ENCODE measurements at places on chromosomes 16 and 17. TPM values are rescaled to one million over a fixed set of nuclear protein-coding genes. Genes with fewer than 3 reads are reported as not detected.
A peak's percentile ranks its signal among the peaks of the same experiment; 100 is the strongest.

The TMED6 gene
- 1.3 TPM for total RNA-seq

- no peaks in the 10 kb centered on the region for H3K4me1 ChIP-seq
- H3K27ac ChIP-seq = no peak overlapping the region
- no peaks in the 10 kb centered on the region for H3K36me3 ChIP-seq
- H3K27me3 ChIP-seq = no peaks in the 10 kb centered on the region
Observed at GRCh38 chr16:85872734-85873133, 26.2 kb upstream of the IRF8 start.

GRCh38 chr16:84117494-84117843, 727 bp upstream of the MBTPS1 start:
- no peaks in the 10 kb centered on the region for H3K27me3 ChIP-seq
- H3K36me3 ChIP-seq = no peaks in the 10 kb centered on the region
- H3K4me1 ChIP-seq = peaks cover 5% of the 10 kb centered on the region
- H3K27ac ChIP-seq = peak overlapping the region; percentile 98

GRCh38 chr16:2842340-2843000, 12.4 kb downstream of the ZG16B start:
- peak overlapping the region; percentile 14 for H3K4me3 ChIP-seq
- no peak overlapping the region for H3K27ac ChIP-seq
- DNase-seq = no peak
- no peaks in the 10 kb centered on the region for H3K27me3 ChIP-seq

DNA sequence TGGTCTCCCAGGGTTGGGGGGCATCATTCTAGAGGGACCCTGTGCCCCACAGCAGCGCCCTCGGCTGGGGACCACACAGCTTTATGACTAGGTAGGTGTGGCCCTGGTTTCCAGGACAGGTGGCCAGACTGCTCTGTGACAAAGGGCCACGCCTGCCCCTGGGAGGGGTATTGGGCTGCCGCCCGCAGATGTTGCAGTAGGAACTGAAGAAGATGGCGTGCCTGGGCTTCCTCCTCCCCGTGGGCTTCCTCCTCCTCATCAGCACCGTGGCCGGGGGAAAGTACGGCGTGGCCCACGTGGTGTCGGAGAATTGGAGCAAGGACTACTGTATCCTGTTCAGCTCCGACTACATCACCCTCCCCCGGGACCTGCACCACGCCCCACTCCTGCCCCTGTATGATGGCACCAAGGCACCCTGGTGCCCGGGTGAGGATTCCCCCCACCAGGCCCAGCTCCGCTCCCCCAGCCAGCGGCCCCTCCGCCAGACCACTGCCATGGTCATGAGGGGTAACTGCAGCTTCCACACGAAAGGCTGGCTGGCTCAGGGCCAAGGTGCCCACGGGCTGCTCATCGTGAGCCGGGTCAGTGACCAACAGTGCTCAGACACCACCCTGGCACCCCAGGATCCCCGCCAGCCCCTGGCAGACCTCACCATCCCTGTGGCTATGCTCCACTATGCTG, at the start of gene SPPL2C:
SPPL2C (plus strand) TSS at position 187 of the 681 bp plus-strand sequence; CDS start at position 213, 26 bp downstream.
- H3K4me3 ChIP-seq = no peak within 1 kb of the TSS
- H3K27ac ChIP-seq = no peak within 1 kb of the TSS
- H3K4me1 ChIP-seq = no peaks in the 10 kb centered on the region
- DNase-seq = no peak
- no peaks in the 10 kb centered on the region for H3K36me3 ChIP-seq

DNA sequence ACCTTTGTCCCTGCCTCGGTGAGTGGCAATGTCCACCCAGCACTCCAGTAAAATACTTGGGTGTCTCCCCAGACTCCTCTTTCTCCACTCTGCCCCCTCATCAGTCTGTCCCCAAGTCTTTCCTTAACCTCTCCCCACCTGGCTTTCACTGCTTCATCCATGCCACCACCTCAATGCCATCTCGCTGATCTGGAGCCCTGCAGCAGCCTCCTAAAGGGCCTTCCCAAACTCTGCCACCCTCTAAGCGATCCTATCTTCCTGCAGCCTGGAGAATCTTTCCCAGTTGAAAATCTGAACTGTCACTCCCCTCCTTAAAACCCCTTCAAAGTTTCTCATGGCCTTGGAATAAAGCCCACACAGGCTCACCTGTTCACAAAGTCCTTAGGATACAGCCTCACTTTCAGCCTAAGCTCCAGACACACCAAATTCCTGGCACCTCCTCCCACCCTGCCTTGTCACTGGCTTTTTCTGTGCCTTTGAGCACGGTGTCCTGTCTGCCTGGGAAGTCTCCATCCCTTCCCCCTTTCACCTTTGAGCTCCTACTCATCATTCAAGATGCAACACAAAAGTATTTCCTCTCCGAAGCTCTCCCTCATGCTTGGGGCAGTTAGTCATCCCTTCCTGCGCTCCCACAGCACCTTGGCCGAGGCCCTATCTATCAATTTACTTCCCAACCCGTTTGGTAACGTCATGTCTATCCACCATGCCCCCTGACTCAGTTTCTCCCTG, 2.8 kb downstream of the WNK4 start:
- H3K4me1 ChIP-seq = no peaks in the 10 kb centered on the region
- DNase-seq = no peak
- no peak overlapping the region for H3K4me3 ChIP-seq
- no peaks in the 10 kb centered on the region for H3K27me3 ChIP-seq
- H3K36me3 ChIP-seq = peaks cover under 1% of the 10 kb centered on the region

DNA sequence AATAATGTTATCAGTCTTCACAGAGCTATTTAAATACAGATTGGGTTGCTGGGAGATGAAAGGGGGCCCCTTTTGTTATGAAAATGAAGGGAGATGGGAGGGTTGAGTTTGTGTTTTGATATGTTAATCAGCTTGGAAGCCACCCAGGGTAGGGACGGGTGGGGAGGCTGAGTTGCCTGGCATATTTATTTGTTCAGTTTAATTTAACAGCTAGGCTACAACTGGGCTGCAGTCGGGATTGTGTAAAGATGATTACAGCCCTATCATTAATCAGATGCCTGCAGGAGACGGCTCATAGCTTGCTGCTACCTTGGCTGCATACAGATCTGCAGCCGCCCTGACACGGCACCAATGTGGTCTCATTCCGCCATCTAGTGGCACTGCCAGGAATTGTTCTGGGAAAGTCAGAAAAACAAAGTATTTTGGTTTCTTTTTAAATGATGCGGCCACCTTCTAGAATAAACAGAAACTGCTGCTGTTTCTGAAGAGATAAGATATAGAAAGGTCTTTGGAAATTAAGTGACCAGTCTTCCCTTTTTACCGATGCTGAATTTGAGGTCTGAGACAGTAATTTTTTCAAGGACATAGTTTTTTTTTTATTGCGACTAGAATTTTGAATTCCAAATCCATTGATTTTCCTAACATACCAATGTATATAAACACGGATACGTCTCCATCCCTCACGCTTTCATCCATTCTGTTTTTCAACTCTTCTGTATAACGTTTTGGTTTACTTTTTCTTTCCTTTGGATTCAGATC, 458.0 kb upstream of the ASIC2 start:
- no peaks in the 10 kb centered on the region for H3K36me3 ChIP-seq
- no peak overlapping the region for H3K4me3 ChIP-seq
- peaks cover 23% of the 10 kb centered on the region for H3K27me3 ChIP-seq
- H3K4me1 ChIP-seq = no peaks in the 10 kb centered on the region

The SLC35G6 gene
- not detected for total RNA-seq

The KRT13 gene
- total RNA-seq = 1.6 TPM

- no peak for DNase-seq
- H3K27ac ChIP-seq = no peak overlapping the region
- no peaks in the 10 kb centered on the region for H3K4me1 ChIP-seq
- H3K4me3 ChIP-seq = no peak overlapping the region
- no peaks in the 10 kb centered on the region for H3K36me3 ChIP-seq
- no peaks in the 10 kb centered on the region for H3K27me3 ChIP-seq
Observed at GRCh38 chr16:66175636-66176035, 190.9 kb upstream of the CDH5 start.

DNA sequence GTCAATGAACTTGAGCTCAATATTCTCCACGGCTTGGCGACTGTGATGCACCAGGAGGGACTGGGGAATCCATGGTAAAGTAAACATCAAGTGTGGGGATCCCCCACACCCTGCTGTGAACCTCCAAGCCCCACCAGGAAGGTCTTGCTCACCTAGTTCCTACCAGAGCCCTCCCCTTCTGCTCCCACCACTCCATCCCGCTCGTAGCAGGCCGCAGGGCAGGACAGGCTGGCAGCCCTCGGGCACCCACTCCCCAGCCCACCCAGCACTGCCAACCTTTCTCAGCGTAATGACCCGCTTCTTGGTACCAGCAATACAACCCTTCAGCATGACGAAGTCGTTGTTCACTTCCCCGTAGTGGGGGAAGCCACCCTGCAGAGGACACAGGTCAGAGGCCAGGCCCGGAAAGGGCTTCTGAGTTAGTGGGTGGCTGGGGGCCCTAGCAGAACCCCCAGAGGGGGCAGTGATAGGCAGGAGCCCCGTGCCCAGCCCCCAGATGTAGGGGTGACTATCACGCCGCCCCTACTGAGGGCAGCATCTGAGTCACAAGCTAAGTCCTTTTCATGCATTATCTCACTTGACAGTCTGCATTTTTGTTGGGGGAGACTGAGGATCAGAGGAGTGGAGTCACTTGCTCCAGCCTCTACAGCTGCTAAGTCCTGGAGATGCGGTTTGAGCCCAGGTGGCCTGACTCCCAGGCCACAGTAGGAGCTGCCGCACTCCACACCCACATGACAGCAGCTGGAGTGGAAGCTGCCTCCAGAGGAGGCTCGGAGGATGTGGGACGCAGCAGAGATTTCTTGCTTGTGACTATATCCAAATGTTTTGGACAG, 2.8 kb upstream of the MSRB1 start:
- no peaks in the 10 kb centered on the region for H3K36me3 ChIP-seq
- H3K27ac ChIP-seq = no peak overlapping the region
- peaks cover 10% of the 10 kb centered on the region for H3K4me1 ChIP-seq
- DNase-seq = no peak
- H3K4me3 ChIP-seq = no peak overlapping the region

GRCh38 chr16:74778646-74779045, 4.0 kb upstream of the FA2H start:
- H3K27ac ChIP-seq = no peak overlapping the region
- no peaks in the 10 kb centered on the region for H3K36me3 ChIP-seq
- no peak overlapping the region for H3K4me3 ChIP-seq

- H3K27ac ChIP-seq = no peak overlapping the region
- H3K4me3 ChIP-seq = no peak overlapping the region
- no peaks in the 10 kb centered on the region for H3K36me3 ChIP-seq
- no peaks in the 10 kb centered on the region for H3K27me3 ChIP-seq
Observed at GRCh38 chr17:76640550-76641380, 2.8 kb downstream of the ST6GALNAC1 start.

DNA sequence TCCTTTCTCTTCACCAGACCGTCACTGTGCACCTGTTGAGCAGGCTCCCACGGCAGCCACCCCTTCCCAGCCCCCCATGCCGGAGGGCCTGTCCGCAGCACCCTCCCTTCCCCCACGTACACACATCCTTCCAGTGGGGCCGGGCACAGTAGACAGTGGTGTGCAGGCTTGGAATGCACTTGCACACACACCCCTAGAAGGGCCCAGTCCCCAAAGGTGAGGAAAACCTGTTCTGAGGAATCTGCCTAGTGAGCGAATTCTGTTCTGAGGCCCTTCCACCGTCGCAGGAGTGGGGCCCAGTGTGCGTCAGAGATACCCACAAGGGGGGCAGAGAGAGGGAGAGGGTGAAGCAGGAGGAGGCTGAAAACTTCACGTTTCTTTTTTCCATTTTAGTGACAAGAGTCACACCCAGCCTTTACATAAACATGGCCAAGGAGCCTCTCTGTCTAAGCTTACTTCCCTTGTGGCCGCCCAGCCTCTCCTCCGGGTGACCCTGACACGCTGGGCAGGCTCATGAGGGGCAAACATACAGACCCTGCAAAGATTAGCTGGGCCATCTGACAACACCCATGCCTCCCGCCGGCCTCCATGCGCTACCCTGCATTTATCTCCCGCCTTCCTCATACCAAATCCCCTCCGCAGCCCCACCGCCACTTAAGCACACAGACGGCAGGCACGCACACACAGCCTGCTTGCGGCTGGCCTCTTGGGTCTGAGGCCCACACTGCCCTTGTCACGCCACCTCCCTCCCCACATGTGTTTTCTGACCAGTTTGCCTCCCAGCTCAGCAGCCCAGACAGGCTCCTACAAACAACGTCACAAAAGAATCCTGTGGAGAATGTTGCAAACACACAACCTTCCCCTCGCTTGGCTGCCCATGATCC, 1.8 kb downstream of the ZBTB4 start:
- H3K27me3 ChIP-seq = no peaks in the 10 kb centered on the region
- H3K36me3 ChIP-seq = no peaks in the 10 kb centered on the region
- H3K4me1 ChIP-seq = peaks cover 22% of the 10 kb centered on the region
- DNase-seq = peak; percentile 73
- peak overlapping the region; percentile 93 for H3K4me3 ChIP-seq
- peak overlapping the region; percentile 100 for H3K27ac ChIP-seq

- H3K4me3 ChIP-seq = no peak overlapping the region
- peak overlapping the region; percentile 17 for H3K27ac ChIP-seq
- no peaks in the 10 kb centered on the region for H3K4me1 ChIP-seq
Observed at GRCh38 chr17:55769625-55770000, 18.8 kb downstream of the PCTP start.

The BAIAP3 gene
- total RNA-seq = 7.3 TPM

- H3K36me3 ChIP-seq = no peaks in the 10 kb centered on the region
- DNase-seq = no peak
- no peak overlapping the region for H3K27ac ChIP-seq
- no peaks in the 10 kb centered on the region for H3K27me3 ChIP-seq
Observed at GRCh38 chr17:55350825-55351205, 70.8 kb downstream of the MMD start.

DNA sequence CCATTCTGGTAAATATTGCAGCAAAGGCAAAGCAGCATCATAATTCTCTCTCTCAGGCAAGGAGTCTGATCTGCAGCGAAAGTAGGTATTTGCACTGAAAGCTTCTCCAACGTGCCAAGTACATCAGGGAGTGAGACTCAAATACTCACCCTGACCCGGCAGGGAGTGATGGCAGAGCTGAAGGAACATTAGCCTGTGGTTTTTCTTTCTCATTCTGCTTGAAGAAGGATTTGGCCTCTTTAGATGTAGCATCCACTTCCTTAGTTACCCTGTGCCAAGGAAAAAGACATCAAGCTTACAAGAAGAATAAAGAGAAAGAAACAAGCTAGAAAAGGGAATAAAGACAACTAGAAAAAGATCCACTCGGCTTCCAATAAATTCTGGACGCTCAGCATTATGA, 38.4 kb downstream of the CFDP1 start:
- peaks cover 4% of the 10 kb centered on the region for H3K36me3 ChIP-seq
- H3K27ac ChIP-seq = no peak overlapping the region
- no peaks in the 10 kb centered on the region for H3K27me3 ChIP-seq

- DNase-seq = peak; percentile 39
- no peak overlapping the region for H3K27ac ChIP-seq
- no peaks in the 10 kb centered on the region for H3K36me3 ChIP-seq
- H3K4me1 ChIP-seq = no peaks in the 10 kb centered on the region
Observed at GRCh38 chr16:84453061-84453752, 51.3 kb downstream of the MEAK7 start.

GRCh38 chr16:72400257-72401083, 228.5 kb upstream of the PMFBP1 start:
- H3K36me3 ChIP-seq = no peaks in the 10 kb centered on the region
- no peak overlapping the region for H3K27ac ChIP-seq
- H3K4me1 ChIP-seq = no peaks in the 10 kb centered on the region
- H3K4me3 ChIP-seq = no peak overlapping the region

The GP1BA gene
- not detected for total RNA-seq

The NXPH3 gene
- 7.5 TPM for total RNA-seq

- H3K36me3 ChIP-seq = no peaks in the 10 kb centered on the region
- DNase-seq = no peak
- H3K27me3 ChIP-seq = no peaks in the 10 kb centered on the region
- H3K4me1 ChIP-seq = no peaks in the 10 kb centered on the region
- no peak overlapping the region for H3K4me3 ChIP-seq
- no peak overlapping the region for H3K27ac ChIP-seq
Observed at GRCh38 chr16:11828696-11829095, 22.6 kb downstream of the RSL1D1 start.

The LITAFD gene
- not detected for total RNA-seq

Measured in breast epithelium (tissue), 4 donors.